ENCODE measurements at places on chromosomes 3 and 15.

DNA sequence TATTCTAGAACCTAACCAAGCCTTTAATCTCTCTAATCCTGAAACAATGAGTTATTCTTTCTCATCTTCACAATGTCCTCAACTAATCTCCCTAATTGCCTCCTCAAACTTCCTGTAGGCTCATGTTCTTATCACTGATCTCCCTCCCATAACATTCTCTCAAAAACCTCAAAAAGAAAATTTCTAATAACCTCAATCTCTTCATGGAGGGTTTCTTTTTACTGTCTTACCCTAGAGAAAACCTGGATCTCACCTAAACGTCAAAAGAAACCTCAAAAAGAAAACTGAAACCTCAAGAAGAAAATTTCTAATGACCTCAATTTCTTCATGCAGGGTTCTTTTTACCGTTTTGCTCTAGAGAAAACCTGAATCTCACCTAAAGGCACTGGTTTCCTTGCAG is 150.2 kb downstream of the GSK3B start:
- no peak for DNase-seq

DNA sequence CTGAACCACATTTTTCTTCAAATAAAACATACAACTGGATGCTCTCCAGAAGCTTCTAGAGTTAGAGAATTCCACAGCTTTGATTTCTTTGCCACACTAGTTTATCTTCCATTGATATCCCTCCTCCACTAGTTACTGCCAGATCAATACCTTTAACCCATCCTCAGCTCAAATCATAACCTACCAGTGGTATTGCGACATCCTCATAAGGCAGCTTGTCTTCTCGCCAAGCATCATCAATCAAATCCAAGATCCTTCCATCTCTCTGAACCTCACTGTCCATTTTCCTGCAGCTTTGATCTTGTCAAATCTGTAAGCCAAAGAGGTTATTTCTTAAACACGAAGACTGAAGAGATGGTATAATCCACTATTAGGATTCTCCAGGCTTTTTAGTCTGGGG is 3.2 kb downstream of the ANAPC13 start:
- no peak for DNase-seq

GRCh38 chr3:43296565-43296964 is 10.2 kb downstream of the SNRK start:
- DNase-seq, result no peak

DNA sequence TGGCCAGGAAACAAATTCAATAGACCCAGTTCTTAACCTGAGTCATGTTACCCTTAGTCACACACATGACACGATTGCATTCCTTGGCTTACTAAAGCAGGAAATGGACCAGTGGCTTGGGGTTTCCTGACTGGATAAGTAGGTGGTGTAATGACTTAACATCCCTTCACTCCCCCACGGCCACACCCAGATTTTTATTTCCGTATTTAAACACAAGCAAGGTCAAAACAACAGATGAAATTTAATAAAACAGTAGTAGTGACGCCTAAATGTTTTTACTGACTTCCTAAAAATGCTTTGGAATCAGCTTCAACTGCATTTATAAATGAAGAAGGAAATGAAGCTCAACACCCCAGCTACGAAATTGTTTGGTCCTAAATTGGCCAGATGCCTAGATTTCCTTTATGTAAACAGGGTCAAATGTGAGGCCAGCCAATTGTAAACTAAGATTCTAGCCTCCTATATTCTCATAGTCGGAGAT is 324.3 kb downstream of the CHST2 start:
- DNase-seq, result no peak

- no peak for DNase-seq
Measured at GRCh38 chr3:8982509-8982908, 19.2 kb upstream of the RAD18 start.

DNA sequence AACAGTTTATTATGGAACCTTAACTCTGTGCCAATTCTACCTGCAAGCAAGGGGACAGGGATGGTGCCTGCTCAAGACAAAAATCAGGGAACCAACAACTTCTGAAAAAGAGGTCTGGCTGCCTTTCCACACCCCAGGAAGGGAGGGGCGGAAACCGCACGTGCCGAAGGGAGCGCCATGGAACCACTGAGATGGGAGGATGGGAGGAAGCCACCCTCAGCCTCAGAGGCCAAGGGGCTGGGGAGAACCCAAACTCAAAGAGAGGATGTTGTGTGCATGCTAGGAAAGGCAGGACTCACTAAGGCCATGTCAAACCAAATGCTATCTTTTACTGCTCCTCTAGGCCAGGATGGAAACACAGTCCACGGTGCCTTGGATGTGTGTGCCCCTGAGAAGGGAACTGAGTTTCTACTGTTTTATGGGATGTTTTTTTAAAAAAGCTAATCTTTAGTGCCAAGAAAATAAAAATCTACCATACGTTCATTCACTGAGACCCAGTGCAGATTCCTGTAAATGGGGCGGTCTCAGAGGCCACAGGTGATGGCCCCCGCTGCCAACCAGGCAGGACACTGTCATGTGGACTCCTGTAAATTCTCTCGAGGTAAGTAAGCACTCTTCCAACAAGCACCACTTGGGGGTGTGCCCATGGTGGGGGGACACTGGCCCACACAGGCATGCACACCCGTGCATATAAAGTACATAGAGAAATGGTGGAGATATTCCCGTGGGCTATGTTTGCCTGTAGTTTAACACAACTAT is 20.5 kb downstream of the SRPRB start:
- no peak for DNase-seq

- DNase-seq, result no peak
Measured at GRCh38 chr15:73323956-73324355, 44.8 kb downstream of the HCN4 start.

GRCh38 chr3:186682812-186683211 is 17.0 kb downstream of the HRG start:
- DNase-seq, result no peak

GRCh38 chr3:60215946-60216345 is 1035.3 kb downstream of the FHIT start:
- no peak for DNase-seq

- DNase-seq, result no peak
Measured at GRCh38 chr3:81723732-81724313, 37.6 kb downstream of the GBE1 start.

All from stimulated activated CD4-positive, alpha-beta T cell treated with anti-CD3 and anti-CD28 coated beads, Interleukin-1b, Interleukin-23, amount 100 ng/mL, for 4 hours (primary cell).